CD8-positive, alpha-beta memory T cell (primary cell): ENCODE measurements at places on chromosomes 2 and 18. TPM values are rescaled to one million over a fixed set of nuclear protein-coding genes. Genes with fewer than 3 reads are reported as not detected.

- H3K4me3 ChIP-seq = no peak overlapping the region
- DNase-seq = no peak
- no peaks in the 10 kb centered on the region for H3K36me3 ChIP-seq
- no peak overlapping the region for H3K27ac ChIP-seq
- H3K4me1 ChIP-seq = no peaks in the 10 kb centered on the region
- no peaks in the 10 kb centered on the region for H3K27me3 ChIP-seq
Measured at GRCh38 chr18:60905699-60906098, 427.5 kb upstream of the CDH20 start.

GRCh38 chr2:219434718-219435525 is at the start of gene SPEG:
Gene SPEG, plus strand, starts transcription at chr2:219434843. Its CDS starts 135 bp downstream, at chr2:219434978.
- H3K4me1 ChIP-seq = no peaks in the 10 kb centered on the region
- H3K27me3 ChIP-seq = peaks cover 8% of the 10 kb centered on the region
- DNase-seq = no peak
- H3K27ac ChIP-seq = no peak within 1 kb of the TSS
- no peak within 1 kb of the TSS for H3K4me3 ChIP-seq

The DIPK1C gene
- total RNA-seq = not detected

The CERKL gene
- not detected for total RNA-seq

The TBR1 gene
- not detected for total RNA-seq
